ENCODE measurements at places on chromosomes 3 and 15.

DNA sequence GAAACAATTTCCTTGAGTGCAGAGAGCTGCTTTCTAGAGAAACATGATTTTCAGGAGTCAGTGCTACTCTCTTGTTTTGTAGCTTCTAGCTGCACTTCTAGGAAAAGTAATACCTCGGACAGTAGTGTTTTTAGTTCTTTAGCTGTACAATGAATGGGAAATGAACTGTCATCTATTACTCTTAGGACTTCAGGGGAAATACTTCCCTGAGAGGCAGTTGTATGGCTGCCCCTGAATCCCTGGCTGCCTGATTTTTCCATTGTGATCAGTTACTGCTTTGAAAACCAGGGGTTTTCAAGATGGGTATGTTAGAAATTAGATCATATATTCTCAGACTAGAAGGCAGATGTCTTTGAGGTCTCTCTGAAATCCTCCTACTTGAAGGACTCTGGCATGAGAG, 200.3 kb upstream of the SEMA6D start:
- DNase-seq = no peak

- DNase-seq = no peak
Measured at GRCh38 chr3:6821411-6821810, 39.5 kb upstream of the GRM7 start.

DNA sequence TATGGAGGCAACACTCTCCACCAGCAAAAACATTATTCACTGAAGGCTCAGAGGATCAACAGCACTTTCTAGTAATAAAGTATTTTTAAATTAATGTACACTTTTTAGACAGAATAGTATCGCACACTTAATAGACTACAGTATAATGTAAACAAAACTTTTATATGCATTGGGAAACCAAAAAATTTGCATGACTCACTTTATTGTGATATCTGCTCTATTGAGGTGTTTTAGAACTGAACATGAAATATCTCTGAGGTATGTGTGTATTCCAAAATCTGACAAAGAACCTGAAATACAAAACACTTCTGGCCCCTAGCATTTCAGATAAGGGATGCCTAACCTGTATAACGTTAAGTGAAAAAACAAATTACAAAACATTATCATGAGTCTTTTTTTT, 99.7 kb downstream of the PRICKLE2 start:
- no peak for DNase-seq

GRCh38 chr3:45574067-45574494, 20.5 kb upstream of the LIMD1 start:
- DNase-seq = no peak

DNA sequence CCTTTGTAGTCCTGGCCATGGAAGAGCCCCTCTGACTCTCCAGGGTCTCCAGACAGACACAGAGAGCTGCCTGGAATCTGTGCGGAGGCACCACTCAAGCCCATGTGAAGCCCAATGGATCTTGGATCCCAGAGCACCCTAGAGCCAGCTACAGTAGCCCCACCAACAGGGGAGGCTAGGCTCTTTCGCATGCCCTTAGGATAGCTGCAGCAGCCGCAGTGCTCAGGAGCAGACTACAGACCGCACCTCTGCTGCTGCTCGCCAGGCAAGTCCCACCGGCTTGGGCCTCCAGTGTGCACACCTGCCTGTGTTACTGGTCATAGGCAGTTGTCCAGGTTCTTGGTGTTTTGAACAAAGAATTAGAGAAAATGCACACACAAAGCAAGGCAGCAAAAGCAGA, 131.6 kb downstream of the SPATA16 start:
- no peak for DNase-seq

- DNase-seq = no peak
Measured at GRCh38 chr15:83835479-83835878, 181.6 kb downstream of the ADAMTSL3 start.

DNA sequence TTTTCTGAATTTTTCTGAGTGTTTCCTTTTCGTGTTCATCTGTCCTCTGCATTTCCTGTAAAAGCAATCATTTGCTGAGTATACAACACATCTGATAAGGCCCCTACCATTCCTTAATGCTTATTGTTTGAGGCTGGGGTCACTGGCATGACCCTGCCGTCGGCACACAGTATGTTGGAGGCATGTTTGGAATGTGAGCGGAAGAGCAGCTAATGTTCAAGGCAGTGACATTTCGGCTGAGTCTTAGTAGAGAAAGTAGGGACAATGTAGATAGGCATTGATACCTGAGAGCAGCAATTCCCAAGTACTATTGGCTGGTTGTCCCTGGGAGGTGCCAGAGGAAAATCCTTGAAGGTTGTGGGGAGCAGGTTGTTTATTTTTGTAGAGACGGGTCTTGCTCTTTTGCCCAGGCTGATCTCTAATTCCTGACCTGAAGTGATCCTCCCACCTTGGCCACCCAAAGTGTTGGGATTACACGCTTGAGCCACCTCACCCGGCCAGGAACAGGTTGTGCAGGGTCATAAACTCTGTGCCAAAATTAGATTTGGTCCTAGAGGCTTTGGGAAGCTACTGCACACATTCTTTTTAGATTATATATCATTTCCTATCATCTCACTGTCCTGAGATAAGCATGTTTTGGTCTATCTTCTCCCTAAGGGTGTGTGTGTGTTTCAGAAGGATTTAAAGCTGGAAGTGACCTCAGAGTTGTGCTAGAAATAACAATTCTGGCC, 13.5 kb downstream of the PTPN23 start:
- DNase-seq = no peak

DNA sequence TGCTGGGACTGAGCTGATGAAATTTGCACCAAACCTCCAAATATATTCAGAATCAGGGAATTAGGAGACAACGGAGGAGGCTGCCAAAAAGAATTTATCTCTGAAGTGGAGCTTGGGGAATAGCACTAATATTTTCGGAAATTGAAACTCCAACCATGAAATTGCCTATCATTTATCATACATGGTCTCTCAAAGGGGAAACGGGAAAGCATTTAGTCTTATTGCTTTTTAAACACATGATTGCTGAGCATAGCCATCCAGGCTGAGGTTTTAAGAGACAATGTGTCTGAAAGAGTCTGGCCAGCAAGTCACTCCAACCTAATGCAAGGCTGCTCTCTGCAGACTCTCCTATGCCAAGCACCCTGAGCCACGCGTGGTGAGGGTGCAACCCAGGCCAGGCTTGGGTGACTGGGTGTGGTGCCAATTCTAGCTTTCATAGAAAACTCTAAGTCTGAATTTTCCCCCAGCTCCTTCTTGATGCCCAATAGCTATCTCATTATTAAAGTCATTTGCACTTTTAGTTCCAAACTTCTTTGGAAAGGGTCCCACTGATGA, 200.2 kb downstream of the RPLP1 start:
- DNase-seq = no peak

DNA sequence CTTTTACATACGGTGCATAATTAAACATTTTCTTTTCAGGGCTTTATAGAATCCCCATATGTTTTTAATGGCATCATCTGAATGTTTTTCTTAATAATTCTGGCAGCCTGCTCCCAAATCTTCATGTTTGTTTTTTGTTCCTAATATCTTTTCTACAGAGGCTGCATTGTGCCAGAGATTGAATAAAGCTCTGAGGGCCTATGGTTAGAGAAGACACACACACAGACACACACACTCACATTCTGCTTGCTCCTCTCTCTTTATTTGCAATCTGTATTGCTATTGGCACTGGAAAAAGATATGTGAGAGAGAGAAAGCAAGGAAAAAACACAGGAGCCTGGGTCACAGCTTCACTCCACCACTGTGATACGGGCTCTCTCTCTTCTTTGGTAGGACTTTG, 136.0 kb downstream of the MECOM start:
- DNase-seq = no peak

DNA sequence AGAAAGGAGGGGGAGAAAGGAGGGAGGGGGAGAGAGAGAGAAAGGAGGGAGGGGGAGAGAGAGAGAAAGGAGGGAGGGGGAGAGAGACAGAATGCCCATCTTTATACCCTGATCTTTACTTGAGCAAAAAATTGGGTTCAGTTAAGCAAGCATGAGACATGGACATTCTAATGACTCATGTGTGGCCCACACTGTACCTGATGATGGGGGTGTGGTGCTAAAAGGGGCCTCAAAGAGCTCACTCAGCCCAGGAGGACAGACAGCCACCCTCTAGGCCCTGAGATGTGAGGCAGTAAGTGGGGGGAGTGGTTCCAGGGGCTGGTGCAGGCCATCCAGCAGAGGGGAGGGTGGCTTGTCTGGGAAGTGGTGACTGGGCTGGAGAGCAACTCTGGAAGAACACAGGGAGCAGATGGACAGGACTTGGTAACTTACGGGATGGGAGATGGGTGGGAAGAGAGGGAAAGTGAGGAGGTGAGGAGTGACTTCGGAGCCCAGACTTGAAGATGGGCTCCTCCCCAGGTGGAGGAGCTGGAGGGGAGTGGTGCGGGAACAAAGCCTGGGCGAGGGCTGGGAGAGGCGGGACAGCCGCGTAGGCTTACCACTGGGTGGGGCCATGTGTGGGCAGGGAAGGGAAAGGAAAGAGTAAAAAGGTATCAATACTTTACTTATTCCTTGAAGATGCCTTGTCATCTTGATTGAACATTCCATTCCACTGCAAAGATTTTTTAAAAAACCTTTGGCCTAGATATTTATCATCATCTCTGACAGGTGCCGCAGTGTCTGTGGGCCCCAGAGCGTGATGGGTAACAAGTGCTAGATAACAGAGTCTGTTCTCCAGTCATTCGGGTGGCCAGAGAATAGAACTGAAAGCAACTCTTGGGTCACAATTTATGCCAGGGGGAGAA, 32.3 kb downstream of the TSPAN3 start:
- DNase-seq = no peak

DNA sequence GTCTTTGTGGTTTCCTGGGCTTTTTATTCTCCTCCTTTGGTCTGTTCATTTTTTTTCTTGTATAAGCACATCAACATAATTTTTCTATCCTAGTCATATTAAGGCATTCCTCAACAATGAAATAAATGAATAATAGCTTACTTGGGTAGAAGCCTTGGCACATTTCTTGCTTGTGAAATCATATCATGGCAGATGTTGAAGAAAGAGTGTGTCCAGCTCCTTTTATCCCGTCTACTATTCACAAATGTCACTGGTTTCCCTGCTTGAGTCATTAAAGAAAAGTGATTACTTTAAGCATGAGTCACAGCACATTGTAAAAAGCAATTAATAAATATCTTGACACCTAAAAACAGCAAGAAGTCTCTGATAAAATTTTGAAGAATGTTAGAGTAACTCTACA, 42.1 kb downstream of the MINAR1 start:
- no peak for DNase-seq

GRCh38 chr15:42784705-42785104, 47.8 kb upstream of the CDAN1 start:
- no peak for DNase-seq

GRCh38 chr15:80801891-80802680, 22.9 kb downstream of the CEMIP start:
- peak; percentile 89 for DNase-seq

- peak; percentile 38 for DNase-seq
Measured at GRCh38 chr3:11244121-11244677, 28.0 kb upstream of the ATG7 start.

- DNase-seq = no peak
Measured at GRCh38 chr3:141938011-141938500, 61.6 kb downstream of the ATP1B3 start.

- DNase-seq = no peak
Measured at GRCh38 chr3:55160241-55160983, 232.6 kb upstream of the LRTM1 start.

DNA sequence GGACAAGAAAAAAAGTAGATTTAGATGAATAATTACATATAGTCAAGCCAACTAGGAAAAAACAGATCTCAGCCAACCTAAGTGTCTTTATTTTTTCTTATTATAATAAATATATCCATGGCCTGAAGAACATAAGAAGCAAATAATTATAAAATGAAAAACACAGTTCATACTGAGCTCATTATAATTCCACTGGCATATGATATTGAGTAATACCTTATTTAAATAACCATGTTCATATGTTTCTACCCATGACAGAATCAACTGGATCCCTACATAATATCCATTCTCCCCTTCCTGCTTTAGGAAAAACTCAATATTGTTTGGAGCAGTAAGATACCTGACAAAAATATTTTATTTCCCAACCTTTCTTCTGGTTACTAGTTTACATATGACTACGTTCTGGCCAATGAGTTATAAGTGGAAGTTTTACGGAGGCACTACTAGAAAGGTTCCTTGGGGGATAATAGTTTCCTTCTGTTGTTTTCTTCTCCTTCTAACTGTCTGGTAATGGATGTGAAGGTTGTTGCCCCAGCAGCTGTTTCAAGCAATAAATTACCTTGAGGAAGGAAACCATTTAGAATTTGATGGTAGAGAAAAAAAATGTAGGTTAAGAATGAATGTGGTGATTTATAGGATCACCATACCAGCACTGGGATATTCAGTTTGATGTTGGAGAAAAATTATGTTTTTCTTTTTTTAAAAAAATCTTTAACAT, 184.1 kb upstream of the MBNL1 start:
- no peak for DNase-seq

GRCh38 chr15:76994496-76994895, 430 bp upstream of the PSTPIP1 start:
- no peak for DNase-seq

DNA sequence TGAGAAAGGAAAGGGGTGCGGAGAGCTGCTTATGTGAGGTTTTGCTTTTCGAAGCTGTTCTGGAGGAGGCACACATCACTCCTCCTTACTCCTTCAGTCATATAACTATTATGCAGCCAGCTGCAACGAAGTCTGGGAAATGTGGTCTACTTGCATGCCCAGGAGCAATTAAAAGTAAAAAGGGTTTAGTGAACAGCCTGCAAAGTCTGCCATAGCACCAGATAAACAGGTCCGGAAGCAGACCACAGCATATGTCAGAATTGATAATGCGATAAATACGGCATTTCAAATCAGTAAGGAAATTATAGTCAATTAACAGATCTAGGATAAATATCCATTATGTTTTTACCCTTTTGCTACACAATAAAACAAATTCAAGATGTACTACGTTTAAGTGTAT, 99.5 kb downstream of the POLR2M start:
- DNase-seq = no peak

DNA sequence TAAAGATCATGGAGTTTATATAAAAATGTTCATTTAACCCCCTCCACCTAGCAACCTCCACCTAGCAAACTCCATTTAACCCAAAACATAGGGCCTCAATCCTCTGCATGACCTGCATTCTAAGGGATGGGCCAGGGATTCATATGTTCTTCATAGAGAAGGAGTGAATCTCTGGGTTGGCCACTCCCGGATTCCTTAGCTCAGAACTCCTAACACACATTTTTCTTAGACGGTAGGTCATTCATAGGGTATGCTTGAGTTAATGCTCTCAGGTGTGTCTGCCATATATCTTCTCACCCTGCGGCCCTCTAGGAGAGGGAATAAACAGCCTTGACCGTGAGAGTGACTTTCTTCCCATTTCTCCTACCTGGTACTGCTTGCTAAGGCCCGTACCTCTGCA, 102.0 kb upstream of the IGSF10 start:
- no peak for DNase-seq

DNA sequence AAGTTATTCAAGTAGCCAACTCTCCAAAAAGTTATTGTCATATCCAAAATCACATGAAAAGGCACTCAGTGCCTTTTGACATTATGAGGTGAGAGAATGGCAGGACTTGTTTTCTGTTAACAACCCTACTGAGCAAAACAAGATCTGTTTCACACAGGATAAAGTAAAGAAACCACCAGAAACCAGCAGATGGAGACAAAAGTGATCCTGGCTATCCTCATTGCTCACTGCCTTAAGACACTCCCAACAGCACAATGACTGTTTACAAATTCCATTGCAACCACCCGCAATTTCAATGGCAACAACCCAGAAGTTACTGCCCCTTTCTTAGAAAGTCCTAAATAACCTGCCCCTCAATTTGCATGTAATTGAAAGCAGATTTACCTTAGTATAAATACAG, 352.6 kb upstream of the NDN start:
- DNase-seq = peak; percentile 27
